ENCODE measurements at places on chromosomes 5 and 9.

- DNase-seq, result no peak
Measured at GRCh38 chr5:171474230-171474813, 54.9 kb downstream of the FGF18 start.

DNA sequence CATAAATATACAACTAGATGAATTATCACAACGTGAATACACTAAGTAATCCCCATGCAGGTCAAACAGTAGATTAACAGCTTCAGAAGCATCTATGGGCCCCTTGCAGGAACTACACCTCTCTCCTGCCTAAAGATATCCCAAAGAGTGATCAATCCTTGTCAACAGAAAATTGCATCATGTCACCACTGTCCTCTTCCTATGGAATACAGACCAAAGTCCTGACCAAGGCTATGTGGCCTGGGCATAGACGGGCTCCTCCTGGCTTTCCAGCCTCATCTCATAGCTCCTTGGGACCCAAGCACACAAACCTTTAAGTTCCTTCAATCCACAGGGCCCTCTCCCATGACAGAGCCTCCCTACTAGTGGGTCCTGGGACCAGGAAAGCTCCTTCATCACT, 25.3 kb downstream of the NIPAL4 start:
- DNase-seq, result no peak

- DNase-seq, result no peak
Measured at GRCh38 chr5:180077594-180078284, 6.2 kb upstream of the RNF130 start.

GRCh38 chr9:4382722-4383317, 83.0 kb upstream of the GLIS3 start:
- DNase-seq, result peak; percentile 40

- DNase-seq, result no peak
Measured at GRCh38 chr5:14859980-14860379, 11.6 kb downstream of the ANKH start.

GRCh38 chr9:125626187-125626586, 80.8 kb downstream of the MAPKAP1 start:
- DNase-seq, result no peak

DNA sequence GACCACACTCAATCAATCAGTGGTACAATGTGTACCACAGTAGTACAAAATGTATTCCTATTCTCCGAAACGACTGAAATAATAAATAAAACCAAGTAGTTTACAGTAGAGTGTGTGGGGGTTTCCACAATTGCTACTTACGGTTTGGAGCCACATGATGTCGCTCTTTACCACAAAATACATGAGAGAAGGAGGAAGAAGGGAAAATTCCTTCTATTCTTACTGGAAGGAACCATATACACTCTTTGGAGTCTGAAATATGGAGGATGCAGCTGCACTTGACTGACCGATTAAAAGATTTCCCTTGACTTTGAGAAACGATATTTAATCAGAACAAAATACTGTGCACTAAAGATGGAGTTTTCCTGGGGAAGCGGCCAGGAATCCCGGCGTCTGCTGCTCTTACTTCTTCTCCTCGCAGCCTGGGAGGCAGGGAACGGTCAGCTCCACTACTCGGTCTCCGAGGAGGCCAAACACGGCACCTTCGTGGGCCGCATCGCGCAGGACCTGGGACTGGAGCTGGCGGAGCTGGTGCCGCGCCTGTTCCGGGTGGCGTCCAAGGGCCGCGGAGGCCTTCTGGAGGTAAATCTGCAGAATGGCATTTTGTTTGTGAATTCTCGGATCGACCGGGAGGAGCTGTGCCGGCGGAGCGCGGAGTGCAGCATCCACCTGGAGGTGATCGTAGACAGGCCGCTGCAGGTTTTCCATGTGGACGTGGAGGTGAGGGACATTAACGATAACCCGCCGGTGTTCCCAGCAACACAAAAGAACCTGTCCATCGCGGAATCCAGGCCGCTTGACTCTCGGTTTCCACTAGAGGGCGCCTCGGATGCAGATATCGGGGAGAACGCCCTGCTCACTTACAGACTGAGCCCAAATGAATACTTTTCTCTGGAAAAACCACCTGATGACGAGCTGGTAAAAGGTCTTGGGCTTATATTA, at the start of gene PCDHA4:
Gene PCDHA4, plus strand, starts transcription at position 235 of the 942 bp plus-strand sequence.
- DNase-seq, result peak; percentile 31

- no peak for DNase-seq
Measured at GRCh38 chr9:124438091-124438490, 12.2 kb upstream of the ADGRD2 start.

DNA sequence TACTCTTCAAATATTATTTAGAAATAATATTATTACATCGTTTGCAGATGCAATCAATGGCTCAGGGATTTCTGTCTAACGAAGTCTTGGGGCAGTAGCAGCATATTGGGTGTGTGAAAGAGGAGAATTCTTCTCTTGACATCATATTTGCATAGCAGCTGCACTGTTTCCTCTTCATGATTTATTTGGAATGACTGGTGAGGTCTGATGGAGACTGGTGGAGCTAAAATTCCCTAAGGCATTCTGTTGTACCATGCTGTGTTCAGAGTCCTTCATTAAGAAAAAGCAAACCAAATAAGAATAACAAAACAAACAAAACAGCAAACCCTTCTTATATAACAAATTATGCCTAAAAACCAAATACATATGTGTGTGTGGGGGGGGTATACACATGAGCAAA, 177.6 kb downstream of the DIRAS2 start:
- DNase-seq, result no peak

GRCh38 chr5:6652025-6652424, 18.8 kb downstream of the SRD5A1 start:
- no peak for DNase-seq

DNA sequence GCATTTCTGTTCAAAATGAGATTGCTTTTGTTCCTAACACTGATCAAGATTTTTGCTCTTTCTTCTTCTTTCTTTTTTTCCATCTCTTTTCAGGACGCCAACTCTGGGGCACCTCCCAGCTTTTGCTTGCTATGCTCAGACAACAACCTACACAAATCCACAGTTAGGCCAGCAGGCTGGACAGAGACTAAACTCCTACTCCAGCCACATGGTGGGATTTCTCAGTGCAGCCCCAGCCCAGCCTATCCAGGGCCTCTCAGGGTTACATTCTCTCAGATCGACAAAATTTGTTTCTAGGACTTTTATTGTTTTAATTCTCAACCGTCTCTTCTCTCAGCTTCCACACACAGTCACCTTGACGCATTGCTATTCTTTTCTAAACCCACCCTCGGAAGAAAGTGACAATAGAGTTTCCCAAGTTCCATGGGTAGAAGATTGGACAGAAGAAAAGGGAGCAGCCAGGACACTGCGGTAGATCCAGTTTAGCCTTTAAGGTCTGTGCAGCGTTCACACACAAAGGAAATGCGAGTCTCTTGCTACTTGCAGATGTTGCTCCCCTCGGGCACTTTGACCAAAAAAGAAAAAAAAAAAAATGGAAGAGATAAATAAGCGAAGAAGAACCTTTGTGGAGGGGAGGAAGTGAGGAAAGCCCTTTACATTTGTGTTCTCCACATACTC, 588.6 kb upstream of the GRAMD2B start:
- DNase-seq, result no peak

Measured in NB4 (cell line).